ENCODE measurements at places on chromosomes 3 and 15.

DNA sequence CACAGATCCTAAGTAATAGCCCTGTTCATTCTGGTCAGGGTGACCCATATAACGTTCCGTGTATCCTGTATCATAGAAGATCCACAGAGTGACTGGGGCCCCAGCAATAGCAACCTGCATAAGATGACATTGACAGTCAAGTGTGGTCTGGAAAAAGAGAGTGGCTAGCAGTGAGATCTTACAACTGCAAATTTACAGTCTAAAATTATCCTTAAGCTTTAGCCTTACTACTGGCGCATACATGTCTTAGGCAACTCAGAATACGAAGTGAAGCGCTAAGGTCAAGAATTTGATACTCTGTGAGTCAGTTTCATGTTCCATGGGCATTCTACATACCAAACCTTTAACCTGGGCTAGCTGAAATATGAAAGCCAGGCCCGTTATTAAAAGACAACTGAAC, 29.2 kb upstream of the IGDCC4 start:
- DNase-seq, result no peak

DNA sequence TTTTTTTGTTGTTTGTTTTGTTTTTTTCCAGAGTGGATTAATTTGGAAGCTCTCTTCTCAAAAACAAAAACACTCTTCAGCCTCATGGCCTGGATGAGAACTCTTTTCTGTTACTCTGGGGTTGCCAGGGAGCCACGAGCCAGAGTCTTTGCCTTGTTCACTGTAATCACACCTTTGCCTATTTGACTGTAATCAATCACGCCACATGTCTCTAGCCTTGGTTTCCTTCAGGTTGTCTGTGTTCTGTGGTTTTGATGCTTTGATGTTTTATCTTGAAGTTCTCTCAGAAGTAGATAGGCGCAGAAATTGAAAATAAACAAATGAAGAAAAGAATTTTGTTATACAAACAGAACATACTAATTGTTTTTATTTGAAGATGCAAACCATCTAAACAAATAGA, 62.3 kb upstream of the IGF1R start:
- no peak for DNase-seq

DNA sequence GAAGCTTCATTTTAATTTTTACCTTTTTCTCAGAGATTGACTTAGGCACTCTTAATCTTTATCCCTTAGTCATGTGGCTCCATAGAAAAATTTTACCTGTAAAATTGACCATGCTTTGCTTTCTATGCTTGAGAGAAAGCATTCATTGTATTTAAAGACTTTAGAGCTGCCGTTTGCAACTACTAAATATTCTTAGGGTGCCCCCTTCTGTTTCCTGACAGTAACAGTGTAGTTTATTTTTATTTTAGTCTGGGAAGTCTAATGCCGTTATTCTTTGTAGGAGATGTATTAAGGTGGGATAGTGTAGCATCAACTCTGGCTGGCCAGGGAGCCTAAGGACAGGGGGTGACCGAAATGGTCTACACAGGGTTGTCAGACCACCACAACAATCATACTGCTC, 84.5 kb upstream of the SYNPR start:
- DNase-seq, result peak; percentile 39

GRCh38 chr3:170689893-170690660, 104.2 kb upstream of the SLC7A14 start:
- DNase-seq, result peak; percentile 54

- no peak for DNase-seq
These were observed 121.9 kb upstream of the TMC3 start for GRCh38 chr15:81495780-81496467.

DNA sequence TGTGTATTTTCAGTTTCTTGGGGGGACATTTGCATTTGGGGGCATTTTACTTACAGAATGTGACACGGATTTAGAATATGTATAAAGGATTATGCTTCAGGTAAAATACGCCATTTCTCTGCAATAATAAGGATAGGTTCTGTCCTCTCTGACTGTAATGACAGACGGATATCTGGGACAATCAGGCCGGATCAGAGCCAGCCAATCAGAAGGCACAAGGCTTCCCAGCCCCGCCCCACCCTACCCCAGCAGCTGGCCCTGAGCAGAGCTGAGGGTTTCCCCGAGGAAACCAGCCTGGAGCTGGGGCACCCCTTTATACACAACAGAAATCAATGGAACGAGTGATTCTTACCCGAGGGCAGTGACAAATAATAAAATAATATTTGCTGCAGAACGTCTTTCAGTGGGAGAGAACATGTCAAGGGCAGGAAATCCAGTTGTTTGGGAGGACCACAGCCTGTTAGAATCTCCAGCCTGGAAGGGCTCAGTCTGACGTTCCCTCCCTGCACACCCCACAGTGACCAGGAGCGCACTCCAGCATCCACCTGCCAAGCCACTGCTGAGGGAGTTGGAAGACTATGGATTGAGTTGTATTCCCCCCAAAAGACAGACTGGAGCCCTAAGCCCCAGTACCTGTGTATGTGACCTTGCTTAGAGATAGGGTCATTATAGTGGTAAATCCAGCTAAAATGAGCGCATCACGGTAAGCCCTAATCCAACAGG, 30.3 kb upstream of the SEC13 start:
- no peak for DNase-seq

- DNase-seq, result no peak
These were observed 43.5 kb upstream of the ULK4 start for GRCh38 chr3:42005401-42005800.

GRCh38 chr3:22893101-22893500, 310.0 kb upstream of the UBE2E2 start:
- no peak for DNase-seq

- no peak for DNase-seq
These were observed 10.6 kb upstream of the STT3B start for GRCh38 chr3:31522152-31522551.

- DNase-seq, result no peak
These were observed 82.7 kb downstream of the TLE3 start for GRCh38 chr15:70014860-70015490.

GRCh38 chr3:179695672-179696313, 43.0 kb downstream of the USP13 start:
- DNase-seq, result no peak

DNA sequence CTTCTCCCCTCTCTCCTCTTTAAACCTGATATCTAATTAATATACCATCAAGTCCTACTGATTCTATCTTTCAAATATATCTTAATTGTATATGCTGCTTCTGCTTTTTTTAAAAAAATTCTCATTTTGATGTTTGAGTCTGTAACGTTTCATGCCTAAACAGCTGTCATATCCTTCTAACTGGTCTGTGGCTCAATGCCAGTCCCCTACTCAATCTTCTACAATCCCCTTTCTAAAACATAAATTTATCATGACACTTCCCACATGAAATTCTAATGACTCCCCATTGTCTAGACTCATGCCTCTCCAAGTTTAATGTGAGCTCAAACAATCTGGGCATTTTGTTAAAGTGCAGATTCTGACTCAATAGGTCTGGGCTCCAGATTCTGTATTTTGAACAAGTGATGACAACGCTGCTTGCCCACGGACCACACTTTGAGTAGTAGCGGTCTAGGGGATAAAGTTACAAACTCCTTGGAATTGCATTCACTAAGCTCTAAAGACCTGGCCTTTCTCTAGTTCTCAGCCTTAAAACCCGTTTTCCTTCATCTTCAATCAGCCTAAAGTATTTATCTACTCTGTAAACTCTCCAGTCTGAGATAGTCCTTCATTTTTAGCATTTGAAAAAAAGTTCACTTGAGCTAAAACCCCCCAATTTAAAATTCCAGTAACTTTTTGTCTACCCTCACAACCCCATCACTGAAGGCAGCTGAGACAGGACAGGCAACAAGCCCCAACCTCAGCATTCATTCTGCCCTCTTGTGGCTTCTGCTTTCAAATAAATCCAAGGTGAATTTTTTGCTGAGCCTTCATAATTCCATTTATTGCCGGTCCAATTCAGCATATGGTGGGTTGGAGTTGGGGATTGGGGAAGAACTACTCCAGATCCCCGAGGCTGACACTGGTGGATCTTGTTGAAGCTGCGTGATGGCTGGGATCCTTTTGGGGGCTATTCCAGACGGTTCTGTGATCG, 88.1 kb upstream of the THRB start:
- peak; percentile 56 for DNase-seq

GRCh38 chr15:25486051-25486450, 47.2 kb upstream of the UBE3A start:
- DNase-seq, result no peak

GRCh38 chr3:152608696-152609594, 226.0 kb upstream of the P2RY1 start:
- no peak for DNase-seq

- DNase-seq, result no peak
These were observed 13.3 kb upstream of the CD200 start for GRCh38 chr3:112319516-112320276.

GRCh38 chr15:67091071-67091979, 25.9 kb downstream of the SMAD3 start:
- DNase-seq, result peak; percentile 82

DNA sequence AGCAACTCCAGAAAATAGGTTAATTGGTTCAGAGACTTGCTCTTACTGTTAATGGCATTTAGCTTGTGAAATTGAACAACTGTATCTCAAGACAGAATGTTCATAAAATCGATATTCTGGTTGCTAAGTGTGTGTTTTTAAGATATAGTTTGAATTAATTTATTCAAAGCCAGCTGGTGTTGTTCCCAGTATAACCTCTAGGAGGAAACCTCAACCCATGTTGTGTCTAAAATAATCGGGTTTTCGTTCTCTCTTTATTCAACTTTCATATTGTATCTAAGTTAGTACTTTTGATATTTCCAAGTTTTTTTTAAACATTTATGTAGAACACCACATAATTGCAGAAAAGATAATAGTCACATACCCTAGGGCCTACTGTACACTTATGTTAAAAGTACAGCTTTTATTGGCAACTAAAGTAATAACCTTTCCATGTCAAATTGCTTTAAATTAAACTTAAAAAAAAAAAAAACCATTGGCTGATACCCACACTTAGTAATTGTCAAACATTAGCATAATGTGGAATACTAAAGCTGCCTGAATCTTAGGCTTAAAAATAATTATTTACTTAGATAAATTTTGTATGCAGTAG, 90.9 kb downstream of the SAMMSON start:
- peak; percentile 6 for DNase-seq

DNA sequence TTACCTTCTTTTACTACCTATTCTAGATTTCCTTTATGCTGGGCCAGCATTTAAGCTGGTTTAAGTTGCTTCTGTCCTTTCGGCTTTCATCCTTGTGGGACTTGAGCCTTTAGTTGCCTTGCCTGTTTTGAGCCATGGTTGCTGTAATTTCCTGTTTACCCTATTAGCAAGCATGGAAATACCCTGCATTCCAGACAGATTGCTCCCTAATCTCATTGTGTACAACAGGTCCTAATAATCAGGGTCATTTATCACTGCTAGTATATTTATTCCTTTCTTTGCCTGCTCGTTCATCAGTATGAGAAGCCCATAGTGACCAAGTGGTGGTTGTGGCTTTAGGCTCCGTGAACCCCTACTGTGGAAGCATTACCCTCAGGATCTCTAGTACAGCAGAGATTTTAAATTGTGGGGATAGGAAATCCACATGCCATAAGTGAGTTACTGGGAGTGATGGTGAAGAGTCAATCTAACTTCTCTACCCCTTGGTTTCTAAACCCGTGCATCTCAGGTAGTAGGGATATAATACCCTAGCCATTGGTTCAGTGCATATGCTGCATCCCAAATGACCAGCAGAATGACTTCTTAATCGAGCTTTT, 31.9 kb downstream of the NCK1 start:
- peak; percentile 71 for DNase-seq

DNA sequence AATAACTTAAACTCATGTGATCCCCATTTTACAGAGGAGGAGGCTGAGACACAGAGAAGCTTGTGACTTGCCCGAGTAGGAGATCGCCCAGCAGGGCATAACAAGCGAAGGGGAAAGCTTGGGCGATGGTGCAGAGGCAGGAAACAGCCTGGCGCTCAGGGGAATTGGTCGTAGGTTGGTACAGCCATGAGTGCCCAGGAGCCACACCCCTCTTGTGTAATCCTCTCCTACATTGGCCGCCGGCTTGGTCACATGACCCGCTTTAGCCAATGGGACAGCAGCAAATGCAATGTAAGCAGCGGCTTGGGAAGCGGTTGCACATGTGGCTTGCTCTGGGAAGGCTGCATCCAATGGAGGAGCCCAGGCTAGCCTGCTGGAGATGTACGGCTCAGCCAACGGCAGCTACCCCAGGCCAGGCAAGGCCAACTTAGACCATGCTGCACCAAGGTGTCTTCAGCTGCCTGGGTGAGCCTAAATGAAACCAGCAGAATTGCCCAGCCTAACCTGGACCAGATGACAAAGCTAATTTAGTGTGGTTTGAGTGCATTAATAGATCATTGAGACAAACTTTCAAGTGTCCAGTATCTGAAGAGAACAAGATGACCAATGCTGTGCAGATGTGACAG, 50.3 kb upstream of the SLC6A6 start:
- DNase-seq, result peak; percentile 15

DNA sequence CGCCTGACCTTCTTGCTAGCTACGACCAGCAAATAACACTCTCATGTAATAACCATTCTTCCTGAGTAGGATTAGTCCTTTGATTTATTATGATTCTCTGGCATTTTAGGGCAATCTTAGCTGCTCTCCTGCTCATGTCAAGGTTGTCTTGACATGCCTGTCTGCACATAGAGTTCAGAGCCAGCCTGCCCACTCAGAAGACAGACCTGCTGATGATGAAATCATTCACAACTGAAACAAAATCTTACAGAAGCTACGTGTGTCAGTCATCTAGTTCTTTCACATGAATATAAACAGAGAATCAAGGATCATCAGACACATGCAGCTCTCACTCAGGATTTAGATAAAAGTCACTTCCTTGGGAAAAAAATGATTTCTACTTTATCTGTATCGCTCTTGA, 173.6 kb upstream of the LYSMD4 start:
- no peak for DNase-seq

DNA sequence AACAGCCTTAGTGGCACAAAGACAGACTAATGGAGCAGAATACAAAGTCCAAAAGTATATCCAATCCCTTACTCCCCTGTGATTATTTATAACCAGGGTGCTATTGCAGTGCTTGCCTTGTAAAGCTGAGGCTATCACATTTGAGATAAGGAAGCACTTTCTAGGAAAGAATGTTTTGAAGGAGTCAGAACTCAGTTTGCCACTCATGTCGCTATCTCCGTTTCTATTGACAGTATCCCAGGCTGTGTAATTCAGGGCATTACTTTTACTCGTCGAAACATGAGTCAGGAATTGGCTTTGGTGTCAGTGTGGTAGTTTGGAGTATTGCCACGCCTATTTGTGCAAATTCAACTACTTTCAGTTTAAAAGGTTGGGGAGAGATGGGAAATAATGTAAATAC, 78.4 kb downstream of the FBXL2 start:
- peak; percentile 20 for DNase-seq

DNA sequence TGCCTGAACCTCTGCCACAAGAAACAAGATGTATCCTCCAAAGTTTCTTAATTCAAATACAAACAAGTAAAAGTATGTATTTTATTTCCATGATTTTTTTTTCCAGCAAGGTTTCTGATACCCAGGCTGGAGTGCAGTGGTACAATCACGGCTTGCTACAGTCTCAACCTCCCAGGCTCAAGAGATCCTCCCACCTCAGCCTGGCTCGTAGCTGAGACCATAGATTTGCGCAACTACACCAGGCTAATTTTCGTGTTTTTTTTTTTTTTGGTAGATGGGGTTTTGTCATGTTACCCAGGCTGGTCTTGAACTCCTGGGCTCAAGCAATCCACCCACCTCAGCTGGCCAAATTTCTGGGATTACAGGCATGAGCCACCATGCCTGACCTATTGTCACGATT, 12.2 kb upstream of the VEPH1 start:
- DNase-seq, result no peak

GRCh38 chr3:11221818-11222415, 50.3 kb upstream of the ATG7 start:
- no peak for DNase-seq

All from fibroblast of skin of right quadriceps (primary cell).